ENCODE measurements at places on chromosomes 2 and 18.

DNA sequence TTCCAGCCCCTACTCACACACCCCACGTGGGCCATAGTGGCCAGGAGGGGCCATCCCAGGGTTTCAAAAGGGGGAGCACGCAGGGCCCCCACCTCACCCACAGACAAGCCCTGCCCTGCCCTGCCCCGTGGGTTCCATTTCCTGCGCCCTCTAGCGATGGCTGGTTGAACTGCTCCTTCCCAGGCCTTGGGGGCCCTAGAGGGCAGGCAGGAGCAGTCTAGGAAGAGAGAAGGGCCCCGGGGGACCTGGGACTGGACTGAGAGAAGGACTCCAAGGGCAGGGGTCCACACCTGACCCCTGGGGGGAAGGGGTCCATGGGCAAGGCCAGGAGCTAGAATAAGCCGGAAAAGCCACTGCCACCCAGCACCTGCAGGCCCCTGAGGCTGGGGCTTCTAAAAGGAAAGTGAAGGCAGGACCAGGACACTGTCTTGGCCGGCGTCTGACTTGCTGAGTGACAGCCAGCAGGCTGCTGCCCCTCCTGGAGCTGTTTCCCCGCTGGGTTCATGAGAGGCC is 10.1 kb downstream of the CYP26B1 start:
- DNase-seq = peak; percentile 65

DNA sequence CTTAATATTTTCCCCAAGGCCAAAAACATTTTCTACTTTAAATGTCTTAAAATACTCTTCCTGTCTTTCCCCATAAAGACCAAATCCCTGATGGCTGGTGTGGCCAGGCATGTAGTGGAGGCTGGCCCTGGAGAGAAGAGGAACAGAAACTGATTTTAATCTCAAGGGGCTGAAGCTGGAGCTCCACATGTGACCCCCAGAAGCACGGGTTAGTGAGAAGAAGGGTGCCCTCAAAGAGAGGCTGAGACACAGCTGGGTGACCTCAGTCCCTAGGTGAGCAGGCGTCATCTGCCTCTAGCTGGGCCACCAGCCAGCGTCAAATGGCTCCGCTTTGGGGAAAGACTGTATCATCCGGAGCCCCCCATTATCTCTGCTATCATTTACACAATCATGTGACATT is 19.3 kb upstream of the TMEM18 start:
- DNase-seq = no peak

DNA sequence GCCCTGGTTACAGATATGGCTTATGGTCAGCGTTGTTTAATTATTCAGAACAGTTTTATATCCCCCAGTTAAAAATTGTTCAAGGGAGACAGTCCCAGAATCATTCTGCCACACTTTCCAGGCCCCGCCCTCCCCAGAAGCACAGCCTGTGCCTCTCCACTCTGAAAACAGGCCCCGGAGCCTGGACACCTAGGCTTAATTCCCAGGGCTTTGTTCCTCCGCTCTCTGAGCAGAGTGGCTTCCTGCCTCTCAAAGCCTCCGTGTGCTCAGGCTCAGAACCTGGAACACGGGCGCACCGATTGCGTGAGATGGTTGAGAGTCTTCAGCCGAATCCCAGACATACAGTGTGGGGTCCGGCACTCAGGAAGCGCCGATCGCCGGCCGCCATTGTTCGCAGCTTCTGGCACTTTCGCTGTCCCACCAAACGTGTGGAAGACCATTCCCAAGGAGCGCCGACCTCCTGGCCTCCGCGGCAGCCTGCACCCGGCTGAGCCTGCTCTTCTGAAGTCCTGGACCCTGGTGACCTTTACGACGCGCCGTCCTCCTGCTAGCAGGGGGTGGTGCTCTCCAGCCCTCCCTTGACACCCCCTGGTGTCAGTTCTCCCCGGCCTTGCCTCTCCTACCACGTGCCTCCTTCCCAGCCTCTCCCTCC is 45.6 kb downstream of the TWIST2 start:
- no peak for DNase-seq

DNA sequence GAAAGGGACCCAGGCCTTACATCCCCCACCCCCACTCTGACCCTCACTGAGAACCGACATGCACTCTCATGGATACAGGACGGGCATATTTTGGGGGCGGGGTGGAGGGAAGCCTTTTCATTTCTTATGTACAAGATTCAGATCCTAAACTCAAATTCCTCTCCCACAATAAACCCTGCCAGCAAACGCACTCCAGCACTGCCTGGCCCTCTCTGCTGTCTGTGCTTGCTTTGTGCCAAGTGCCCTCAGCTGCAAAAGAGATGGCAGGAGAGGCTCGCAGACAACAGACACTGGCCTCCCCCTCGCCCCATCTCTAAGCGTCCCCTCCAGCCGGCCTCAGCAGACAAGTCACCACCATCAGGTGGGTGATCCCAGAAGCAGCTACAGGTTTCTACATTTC is 42.4 kb downstream of the FAM168B start:
- no peak for DNase-seq

DNA sequence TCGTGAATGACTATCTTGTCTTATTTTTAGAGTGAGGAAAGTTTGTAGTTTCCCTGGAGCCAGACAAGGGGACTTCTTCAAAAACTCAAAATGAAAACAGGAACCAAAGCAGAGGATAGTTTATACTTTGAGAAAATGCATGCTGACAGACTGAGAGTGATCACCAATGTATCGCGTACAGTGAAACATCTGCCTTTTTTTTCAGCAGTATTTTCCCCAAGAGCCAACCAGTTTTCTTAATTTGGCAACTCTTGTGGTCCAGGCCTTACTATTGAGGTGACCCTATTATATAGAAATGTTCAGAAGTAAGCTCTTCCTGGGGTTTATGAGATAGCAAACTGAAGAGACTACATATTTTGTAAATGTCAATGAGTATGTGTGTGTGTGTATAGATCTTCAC is 153.7 kb upstream of the VRK2 start:
- DNase-seq = no peak

DNA sequence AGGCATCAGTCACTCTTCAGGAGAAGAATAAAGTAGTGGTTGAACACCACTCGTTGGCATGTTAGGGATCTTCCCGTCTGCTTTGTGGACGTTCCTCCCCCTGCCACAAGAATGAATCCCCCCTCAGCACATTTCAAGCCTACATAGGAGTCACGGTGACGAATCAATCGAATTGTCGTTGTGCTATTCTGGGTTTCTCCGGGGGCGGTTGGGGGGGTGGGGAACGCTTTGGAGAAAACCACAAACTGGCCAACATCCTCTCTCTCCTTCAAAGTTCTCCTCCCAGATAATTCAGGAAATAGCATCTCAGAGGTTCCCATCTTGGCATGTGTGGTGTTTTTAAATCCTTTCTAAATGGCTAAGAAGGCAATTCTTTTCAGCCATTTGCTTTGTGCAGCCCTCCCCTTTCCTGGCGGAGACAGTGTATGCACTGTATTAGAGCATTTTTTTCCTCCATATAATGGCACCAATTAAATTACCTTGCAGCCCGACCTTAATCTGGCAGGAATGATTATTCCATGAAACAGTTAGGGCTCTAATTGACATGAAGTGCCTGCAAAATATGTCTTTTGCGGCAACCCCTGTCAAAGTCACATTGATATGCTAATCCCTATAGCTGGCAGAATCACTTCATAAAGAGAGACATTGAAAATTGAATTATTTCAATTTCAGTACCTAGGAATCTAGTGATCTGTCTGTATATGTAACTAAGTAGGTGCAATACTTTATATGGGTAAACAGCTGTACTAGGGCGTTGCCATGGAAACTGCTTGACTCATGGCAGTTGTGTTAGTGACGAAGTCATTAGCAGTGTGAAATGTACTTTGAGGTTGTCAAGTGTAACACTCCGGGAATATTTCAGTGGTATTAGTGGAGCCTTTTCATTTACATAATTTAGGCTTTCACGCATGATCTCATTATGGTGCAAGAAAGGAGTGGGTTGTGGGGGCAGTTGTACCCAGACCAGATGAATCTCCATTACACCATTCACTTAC is 323.4 kb upstream of the SLC14A2 start:
- no peak for DNase-seq

- DNase-seq = no peak
Measured at GRCh38 chr2:105321875-105322646, 7.5 kb downstream of the TGFBRAP1 start.

DNA sequence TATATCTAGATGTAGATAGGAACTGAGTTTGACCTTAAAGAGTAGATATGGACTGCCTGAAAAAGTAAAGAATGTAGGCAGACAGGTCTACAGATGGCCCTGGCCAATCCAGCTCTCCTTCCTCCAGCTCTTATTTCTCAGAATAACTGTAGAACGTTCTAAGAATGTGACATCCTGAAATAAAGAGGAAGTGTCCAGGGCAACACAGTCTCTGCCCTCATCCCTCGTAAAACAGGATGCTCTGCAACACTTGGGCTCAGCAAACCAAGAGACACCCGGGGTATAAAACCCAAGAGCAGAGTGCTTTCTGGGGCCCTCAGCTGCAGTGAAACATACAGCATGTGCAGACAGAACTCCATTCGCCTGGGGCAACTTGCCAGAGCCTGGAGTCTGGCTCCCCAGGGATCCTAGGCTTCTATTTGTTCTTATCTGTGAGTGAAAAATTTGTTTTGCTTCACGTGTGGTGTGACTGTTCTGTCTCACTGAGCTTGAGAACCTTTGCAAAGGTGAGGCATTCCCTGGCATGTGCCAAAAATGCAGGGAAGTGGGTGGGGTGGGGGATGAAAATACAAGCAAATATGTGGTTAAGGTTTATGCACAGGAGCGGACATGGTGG is 401.0 kb downstream of the SETBP1 start:
- no peak for DNase-seq

DNA sequence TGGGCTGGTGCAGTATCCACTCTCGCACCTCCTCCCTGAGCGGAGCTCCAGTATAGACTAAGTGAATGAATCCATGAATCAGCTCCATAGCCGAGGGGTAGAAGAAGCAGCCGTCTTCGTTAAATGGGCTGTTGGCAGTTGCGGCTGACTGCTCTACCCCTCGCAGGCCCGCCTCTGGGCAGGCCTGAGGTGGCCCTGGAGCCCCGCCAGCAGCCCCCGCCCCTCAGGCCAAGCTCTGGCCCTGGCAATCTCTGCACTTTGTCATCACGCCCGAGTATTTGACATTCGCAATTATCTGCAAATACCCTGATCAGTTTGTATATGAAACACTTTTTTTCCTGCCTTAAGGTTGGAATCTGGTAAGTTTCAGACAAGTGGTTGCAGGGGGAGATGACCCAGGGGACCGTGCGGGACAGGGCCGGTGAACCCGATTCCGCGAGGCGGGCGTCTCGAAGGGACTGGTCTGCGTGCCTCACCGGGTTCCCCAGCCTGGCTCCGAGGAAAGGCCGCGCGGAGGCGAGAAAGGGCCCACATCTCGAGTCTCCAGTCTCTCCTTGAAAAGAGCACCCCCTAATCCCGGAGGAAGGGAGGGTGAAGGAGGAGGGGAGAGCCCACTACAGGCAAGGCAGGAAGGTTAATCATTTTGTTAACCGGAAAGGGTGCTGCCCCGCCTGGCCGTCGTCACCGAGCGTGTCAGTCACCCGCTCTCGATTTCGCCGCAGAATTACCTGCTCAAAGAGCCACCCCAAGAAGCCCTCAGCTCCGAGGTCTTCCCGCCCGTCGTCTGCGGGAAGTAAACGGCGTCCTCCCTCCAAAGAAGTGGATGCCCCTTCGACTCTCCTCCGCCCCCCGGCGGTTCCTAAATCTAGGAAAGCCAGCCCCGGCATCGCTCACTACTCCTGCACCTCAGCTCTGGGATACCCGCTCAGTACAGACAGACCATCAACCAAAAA is 11.1 kb upstream of the SATB2 start:
- DNase-seq = no peak

GRCh38 chr2:201248288-201248844 is 12.0 kb upstream of the CASP8 start:
- no peak for DNase-seq

GRCh38 chr2:4265936-4266335 is 562.6 kb downstream of the DCDC2C start:
- no peak for DNase-seq

- DNase-seq = no peak
Measured at GRCh38 chr18:67496469-67496868, 20.1 kb downstream of the DSEL start.

GRCh38 chr18:44798433-44799048 is 117.9 kb downstream of the SETBP1 start:
- DNase-seq = no peak

DNA sequence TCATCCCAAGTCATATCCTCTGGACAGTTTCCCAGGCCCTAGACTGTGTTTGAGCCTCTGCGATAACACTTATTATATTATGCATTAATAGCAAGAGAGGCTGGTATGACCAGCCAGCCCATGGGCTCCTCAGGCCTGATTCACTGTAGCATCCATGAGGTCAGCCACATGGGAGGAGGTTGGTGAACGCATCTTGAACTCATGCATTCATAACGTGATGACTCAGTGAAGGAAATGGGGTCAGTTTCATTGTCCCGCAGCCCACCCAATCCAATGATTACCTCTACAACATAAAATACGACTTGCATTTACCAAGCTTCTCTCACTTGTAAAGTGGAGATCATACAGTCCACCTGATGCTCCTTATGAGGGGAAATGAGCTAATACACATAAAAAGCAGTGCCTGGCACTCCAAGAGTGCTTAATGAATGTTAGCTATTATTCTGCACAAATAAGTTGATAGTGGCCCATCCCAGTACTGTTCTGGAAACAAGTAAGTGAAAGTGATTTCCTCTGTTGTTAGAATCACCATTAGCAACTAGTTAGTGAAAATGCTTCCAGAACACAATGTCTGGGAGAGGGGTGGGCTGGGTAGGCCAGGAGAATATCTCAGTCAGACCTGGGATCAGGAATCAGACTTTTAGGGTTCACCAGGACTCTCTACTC is 46.1 kb upstream of the CELF4 start:
- DNase-seq = no peak

GRCh38 chr2:118372886-118373830 is 284.9 kb downstream of the INSIG2 start:
- no peak for DNase-seq

DNA sequence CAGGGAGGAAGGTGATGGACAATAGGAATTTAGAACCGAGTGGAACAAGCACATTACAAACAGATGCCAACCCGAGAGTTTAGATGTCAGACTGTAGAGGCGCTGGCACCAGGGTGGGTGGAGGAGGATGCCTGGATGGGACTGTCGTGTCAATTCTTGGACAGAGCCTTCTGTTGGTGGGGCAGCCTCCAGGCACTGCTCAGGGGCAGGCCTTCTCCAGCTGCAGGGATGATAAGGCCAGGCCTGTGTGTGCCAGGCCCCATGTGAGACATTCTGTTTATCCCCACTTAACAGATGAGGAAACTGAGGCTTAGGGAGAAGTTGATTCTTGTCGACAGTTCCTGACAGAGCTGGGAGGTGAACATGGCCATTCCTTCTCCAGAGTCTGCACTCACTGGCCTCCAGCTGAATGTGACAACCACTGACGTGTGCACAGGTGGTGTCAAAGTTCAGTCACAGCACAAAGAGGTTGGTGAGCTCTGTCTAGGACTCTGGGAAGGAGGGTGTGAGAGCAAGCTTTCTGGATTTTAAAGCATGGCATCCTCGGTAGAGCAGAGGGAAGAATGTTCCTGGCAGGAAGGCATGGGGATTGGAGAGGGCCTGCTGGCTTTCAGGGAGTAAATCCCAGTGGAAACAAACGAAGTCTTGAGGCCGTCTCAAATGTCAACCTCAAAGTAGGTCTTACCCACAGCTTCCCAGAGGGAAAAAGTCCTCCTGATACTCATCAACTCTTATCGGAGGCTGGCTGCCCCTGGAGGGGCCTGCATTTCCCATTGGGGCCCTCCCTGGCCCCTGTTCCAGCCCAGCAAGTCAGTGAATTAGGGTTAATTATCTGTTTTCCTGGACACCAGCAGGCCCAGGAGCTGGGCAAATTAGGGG is 52.4 kb downstream of the GLI2 start:
- DNase-seq = no peak

- no peak for DNase-seq
Measured at GRCh38 chr2:235979753-235980435, 188.3 kb downstream of the GBX2 start.
